ENCODE measurements at places on chromosomes 5 and 9.

- DNase-seq, result no peak
Measured at GRCh38 chr5:172666251-172666650, 25.2 kb downstream of the NEURL1B start.

- no peak for DNase-seq
Measured at GRCh38 chr9:129347316-129348120, 169.5 kb upstream of the IER5L start.

DNA sequence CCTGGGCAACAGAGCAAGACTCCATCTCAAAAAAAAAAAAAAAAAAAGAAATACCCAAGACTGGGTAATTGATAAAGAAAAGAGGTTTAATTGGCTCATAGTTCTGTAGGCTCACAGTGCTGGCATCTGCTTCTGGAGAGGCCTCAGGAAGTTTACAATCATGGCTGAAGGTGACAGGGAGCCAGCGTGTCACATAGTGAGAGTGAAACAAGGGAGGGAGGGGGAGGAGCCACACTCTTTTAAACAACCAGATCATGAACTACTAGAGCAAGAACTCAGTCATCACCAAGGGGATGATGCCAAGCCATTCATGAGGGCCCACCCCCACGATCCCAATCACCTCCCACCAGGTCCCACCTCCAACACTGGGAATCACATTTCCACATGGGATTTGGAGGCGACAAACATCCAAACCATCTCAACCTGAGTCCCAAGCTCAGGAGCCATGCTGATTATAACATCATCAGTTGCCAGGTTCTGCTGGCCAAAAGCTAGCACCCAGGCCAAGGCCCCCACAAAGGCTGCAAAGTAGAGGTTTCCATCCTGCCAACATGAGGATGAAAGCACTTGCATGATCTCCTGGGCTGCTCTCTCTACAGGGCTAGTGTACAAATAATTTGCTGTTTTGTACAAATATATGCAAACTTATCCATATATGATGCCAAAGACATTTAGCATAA lies 15.3 kb downstream of the DENND1A start:
- DNase-seq, result no peak

- DNase-seq, result no peak
Measured at GRCh38 chr5:6497262-6497661, 48.6 kb downstream of the UBE2QL1 start.

DNA sequence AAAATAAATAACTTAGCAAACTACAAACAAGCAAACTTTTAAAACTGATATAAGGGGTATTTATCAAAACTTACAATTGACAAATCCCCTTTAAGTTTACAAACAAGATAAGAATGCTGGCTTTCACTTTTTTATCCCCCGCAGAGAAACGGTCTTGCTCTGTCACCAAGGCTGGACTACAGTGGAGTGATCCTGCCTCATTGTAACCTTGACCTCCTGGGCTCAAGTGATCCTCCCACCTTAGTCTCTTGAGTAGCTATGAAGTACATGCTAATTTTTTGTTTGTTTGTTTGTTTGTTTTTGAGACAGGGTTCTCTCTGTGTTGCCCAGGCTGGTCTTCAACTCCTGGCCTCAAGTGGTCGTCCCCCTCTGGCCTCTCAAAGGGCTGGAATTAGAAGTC lies 9.0 kb upstream of the NIPSNAP3A start:
- no peak for DNase-seq
